Stimulated activated CD8-positive, alpha-beta memory T cell treated with anti-CD3 and anti-CD28 coated beads, Interleukin-4, amount 100 ng/mL, for 4 hours (primary cell): ENCODE measurements at places on chromosomes 1 and 21.

- DNase-seq, result no peak
Measured at GRCh38 chr21:43608225-43608624, 51.1 kb downstream of the HSF2BP start.

DNA sequence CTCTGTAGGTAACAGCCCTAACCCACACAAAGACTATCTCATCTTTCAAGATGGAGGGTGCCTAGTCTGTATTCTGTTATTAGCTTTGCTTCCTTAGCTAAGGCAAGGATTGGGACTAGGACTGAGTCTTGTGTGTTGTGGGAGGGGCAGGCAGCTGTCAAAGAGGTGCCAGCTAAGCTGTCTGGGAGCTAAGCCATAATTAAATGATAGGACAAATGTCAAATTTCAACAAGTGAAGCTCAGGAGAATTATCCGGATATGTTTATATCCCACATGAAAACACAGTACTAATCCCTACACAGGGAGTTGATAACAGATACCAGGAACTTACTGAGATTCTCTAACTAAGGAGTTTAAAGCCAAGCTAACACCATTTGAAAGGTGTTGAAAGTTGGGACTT lies 70.5 kb upstream of the NGF start:
- no peak for DNase-seq

DNA sequence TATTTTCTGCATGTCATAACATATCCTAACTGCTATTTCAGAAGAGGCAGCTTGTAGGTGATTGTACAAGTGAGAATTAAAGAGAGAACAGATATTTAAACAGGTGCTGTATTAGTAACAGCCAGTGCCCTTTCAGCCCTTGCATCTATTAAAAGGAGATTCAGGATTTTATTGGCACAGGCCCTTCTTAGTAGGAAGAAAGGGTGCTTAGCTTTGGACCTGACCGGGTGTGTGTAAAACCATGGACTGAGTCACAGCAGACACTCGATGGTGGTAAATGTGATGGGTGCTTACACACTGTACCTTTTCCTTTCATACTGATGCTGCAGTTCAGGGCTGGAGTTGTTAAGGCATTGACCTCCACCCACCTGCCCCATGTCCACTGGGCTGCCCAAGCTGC lies 12.7 kb upstream of the CD101 start:
- DNase-seq, result no peak

DNA sequence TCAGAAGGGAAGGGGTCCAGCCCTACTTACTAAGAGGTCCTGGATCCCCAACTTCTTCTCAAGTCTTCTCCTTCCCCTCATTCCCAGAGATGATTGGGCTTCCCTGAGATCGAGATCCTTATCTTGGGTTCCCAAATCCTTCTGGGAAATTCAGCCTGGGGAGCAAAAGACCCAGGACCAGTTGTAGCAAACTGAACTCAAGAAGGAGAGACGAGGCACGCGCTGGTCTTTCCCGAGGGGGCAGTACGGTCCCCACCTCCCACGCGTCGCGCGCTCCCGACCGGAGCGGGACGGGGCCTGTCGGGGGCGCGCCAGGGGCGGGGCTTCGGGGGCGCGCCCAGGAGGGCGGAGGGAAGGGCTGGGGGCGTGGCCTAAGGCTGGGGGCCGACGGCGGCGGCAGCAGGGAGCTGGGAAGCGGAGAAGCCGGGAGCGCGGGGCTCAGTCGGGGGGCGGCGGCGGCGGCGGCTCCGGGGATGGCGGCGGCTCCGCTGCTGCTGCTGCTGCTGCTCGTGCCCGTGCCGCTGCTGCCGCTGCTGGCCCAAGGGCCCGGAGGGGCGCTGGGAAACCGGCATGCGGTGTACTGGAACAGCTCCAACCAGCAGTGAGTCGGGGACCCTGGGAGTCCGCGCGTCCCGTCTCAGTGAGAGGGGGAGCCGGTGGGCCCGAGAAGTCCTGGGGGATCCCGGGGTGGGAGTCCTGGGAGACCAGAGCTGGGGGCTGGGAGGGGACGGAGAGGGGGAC lies at the start of gene EFNA3:
Gene EFNA3, plus strand, starts transcription at position 369 of the 741 bp plus-strand sequence. Its CDS starts 105 bp downstream, at position 474.
- DNase-seq, result no peak

DNA sequence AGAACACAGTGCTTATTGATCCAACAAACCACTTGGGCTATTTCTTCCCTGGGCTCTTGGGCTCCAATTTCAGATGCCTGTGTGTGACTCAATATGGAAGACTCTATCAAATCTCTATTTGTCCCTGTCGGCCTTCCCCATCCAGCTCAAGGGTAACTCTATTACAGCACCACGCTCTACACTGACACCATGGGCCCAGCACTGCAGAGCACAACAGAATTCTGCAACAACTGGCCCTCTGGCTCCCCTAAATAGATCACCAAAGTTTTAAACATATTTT lies 51.7 kb downstream of the CAPZB start:
- no peak for DNase-seq

DNA sequence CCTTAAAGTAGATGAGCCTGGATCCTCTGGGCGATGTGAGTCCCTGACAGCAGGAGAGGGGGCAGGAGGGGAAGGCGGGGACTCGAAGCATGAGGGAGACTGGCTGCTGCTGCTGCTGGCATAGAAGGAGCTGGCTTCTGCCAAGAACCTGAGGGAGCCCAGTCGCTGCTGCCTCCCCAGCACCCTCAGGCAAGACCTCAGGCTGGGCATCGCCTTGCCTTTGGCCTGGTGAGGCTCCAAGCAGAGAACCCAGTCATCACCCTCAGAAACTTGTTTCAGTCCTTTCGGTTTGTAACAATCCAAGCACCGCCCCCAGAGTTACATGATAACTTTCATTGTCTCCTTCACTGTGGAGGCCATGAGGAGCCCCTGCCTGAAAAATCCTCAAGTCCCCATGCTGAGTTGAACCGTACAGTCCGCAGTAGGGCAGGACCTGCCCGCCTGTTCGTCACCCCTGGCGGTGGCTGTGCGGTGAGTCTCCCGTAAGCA lies 38.8 kb downstream of the POFUT2 start:
- DNase-seq, result no peak
